ENCODE measurements at places on chromosomes 13 and 19.

DNA sequence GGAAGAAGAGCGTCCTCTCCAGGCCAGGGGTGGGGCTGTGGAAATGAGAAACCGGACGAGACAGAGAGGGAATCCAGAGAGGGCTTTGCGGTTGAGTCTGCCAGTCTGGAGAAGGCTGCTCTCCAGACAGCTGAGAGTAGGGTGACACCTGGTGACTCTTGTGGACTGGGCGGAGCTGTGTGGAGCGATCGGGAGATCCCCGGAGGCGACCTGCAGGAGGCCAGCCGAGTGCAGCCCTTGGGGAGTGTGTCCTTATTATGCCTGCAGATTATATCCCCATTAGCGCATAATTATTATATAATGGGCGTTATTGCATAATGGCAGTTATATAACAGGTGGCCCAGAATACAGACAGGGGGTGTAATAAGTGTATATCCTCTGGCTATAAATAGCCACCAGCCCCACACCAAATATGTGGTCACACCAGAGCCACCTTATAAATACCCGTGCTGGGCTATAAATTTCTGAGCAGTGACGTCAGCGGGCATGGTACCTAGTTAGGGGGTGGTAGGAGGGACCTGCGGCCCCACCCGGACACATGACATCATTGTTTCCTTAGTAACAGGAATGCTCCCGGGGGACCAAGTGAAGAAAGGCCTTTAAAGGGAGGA is 41.2 kb downstream of the NFIX start:
- no peak for DNase-seq

GRCh38 chr19:572743-573518 is 535 bp downstream of the BSG start:
- DNase-seq: no peak

DNA sequence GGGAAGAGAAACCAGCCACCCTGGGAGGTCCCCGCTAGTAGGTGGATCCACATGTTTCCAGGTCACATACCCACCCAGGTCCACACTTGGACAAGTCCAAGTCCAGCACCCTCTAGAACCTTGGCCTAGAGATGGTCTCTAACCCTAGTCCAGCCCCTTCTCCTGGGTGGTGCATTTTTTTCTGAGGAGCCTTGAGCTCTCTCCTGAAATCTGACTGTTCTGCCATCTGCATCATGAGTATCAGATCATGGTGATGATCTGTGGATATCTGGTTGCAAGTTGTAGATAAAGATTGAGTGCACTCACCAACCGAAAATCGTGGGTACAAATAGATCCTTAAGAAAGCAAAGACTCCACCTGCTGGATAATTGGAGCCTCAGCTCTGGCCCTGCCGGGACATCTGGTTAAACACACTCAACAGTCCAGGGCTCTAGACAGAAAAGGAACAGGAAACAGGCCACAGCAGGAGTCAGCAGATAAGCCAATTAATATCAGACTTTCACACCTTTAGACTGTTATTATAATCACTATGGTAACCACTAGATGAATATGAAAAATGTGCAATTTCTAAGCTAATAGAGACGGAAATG is 41.1 kb downstream of the GPR12 start:
- DNase-seq: no peak

DNA sequence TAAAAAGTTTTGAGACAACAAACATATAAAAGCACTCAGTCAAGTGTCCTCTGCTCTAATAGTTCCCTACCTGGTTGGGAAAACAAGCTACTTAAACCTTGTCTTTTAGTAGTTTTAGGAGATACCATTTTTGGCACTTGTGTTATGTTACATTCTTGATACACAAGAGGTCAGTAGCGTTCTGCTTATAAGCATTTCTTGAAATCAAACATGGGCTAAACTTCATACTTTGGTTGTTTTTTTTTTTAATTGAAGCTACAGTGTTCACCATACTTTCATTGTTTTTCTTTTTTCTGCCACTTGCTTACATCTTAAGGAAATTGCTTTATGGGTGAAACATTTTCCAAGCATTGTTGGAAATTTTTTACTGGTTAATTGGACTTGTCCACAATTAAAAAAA is 12.9 kb downstream of the NHLRC3 start:
- no peak for DNase-seq

DNA sequence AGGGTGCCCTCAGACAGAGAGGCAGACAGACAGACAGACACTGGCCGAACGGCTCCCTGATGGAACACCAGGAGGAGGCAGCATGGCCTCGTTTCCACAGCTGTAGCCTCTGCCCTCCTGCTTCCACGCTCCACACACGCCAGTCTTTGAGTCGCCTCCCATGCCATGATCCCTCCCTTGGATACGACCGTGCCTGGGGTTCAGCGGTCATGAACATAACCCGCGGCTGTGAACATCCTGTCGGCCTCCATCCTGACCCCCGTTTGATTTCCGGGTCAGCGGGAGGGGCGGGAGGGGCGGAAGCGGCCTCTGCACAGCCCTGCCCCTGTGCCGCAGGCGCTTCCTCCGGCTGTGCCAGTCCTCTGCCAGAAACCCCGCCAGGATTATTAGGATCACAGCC is 23.4 kb downstream of the GP6 start:
- no peak for DNase-seq

GRCh38 chr19:18173572-18174288 is at the start of gene IFI30:
TSS of gene IFI30 (plus strand) at chr19:18173813. CDS start at chr19:18173842, 29 bp downstream.
- DNase-seq: peak; percentile 66

GRCh38 chr19:17671906-17672305 is 16.2 kb downstream of the UNC13A start:
- DNase-seq: no peak

DNA sequence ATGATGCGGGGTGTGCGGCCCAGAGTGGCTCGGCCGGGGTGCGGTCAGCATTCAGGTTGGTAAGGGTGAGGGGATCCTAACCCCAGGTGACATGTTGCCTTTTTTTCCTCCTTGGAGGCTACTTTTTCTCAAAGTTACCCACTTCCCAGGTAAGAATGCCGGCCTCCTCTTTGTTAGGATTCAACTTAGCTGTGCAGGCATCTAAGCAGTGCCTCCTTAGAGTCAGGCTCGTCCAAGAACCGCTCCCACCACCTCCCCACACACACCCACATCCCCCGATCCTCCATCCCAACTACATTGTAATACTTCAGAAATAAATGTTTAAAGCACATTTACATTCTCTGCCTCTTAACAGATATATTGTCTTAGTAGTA is 733 bp upstream of the ENOX1 start:
- no peak for DNase-seq

DNA sequence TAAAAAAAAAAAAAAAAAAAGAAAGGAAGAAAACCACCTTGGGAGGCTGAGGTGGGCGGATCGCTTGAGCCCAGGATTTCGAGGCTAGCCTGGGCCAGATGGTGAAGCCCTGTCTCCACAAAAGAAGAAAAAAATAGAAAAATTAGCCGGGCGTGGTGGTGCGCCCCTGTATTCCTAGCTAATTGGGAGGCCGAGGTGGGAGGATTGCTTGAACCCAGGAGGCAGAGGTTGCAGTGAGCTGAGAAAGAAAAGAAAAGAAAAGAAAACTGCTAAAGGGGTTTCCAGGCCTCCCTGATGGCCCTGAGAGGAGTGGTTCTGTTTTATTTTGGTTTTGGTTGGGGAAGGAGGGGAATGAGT is 723 bp downstream of the ZNF473 start:
- no peak for DNase-seq

GRCh38 chr13:71789693-71790329 is 77.2 kb downstream of the DACH1 start:
- DNase-seq: no peak

DNA sequence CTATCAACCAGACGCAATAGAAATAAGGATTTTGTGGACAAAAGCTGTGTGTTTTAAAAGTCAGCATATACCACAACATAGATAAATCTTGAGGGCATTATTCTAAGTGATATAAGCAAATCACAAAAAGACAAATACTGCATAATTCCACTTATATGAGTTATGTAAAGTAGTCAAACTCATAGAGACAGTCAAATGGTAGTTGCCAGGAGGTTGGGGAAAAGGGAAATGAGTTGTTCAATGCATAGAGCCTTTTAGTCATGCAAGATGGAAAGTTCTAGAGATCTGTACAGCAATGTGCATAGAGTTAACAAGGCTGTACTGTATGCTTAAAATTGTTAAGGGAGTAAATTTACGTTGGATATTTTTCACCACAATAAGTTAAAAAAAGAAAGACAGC is 244.7 kb downstream of the DCT start:
- DNase-seq: no peak

GRCh38 chr19:10737722-10738121 is 19.8 kb downstream of the DNM2 start:
- no peak for DNase-seq

GRCh38 chr13:46675016-46675415 is 121.9 kb downstream of the ESD start:
- no peak for DNase-seq

All from stimulated activated CD4-positive, alpha-beta T cell treated with anti-CD3 and anti-CD28 coated beads, Interleukin-4, amount 100 ng/mL, for 1 hour (primary cell).